NCI-H226 (cell line): ENCODE measurements at places on chromosomes 5 and 9.

GRCh38 chr9:130239741-130240241 lies 25.8 kb upstream of the HMCN2 start:
- DNase-seq, result no peak

DNA sequence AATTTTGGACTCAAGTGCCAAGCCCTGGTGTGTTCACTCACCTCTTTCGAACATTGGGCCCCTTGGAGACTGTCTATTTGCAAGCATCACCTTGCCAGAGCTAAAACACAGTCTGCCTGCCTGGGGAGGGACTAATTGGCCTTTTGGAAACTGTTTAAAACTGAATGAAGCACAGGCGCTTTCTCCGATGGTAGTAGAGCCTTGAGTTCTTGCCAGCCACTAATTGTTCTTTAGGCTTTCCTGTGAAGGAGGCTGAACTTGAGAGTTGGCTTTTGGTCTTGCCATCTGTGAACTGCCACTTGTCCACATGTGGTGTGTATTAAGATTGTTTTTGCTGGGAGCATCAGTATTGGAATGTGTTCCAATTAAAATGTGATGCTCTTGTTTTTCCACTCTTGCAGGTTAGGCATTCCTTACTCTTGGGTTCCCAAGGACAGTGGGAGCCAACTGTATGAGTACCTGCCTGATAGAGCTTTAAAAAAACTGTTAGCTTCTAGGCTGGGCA lies 26.0 kb downstream of the GARNL3 start:
- DNase-seq, result no peak

GRCh38 chr9:136204838-136205706 lies at the start of gene LHX3:
Gene LHX3, minus strand, starts transcription at chr9:136205128. Its CDS starts 116 bp downstream, at chr9:136205012.
- DNase-seq, result no peak

DNA sequence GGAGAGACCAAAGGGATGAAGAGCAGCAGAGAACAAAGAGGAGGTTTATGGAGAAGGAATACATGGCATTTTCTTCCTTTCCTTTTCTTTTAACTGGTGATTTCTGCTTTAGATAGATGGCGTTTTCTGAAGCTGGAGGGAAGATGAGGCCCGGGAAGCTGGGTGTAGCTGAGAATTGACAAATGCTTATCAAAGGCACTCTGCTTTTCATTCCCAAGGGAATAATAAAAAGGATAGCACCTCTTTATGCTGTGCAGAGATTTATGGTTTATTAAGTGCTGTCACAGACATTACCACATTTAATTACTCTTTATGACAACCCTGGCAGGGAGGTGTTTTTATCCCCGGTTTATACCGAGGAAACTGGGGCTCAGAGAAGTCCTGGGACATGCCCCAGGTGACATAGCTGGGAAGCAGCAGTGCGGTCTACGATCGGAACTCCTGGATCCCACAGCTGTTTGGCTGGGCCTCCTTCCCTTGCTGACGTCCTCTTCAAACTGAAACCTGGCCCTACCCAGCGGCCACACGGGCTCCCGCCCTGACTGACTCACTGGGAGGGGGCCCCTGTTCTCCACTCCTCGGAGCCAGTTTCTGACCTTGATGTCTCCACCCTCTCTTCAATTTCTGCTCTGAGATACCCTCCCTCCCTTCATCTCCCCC lies 8.2 kb upstream of the EPB41L4B start:
- peak; percentile 76 for DNase-seq

GRCh38 chr5:81006947-81007636 lies 46.9 kb downstream of the RASGRF2 start:
- no peak for DNase-seq

- peak; percentile 66 for DNase-seq
Measured at GRCh38 chr9:5510360-5510931, at the start of gene PDCD1LG2. Gene PDCD1LG2, plus strand, starts transcription at chr9:5510531. Its CDS starts 12,016 bp downstream, at chr9:5522547.

DNA sequence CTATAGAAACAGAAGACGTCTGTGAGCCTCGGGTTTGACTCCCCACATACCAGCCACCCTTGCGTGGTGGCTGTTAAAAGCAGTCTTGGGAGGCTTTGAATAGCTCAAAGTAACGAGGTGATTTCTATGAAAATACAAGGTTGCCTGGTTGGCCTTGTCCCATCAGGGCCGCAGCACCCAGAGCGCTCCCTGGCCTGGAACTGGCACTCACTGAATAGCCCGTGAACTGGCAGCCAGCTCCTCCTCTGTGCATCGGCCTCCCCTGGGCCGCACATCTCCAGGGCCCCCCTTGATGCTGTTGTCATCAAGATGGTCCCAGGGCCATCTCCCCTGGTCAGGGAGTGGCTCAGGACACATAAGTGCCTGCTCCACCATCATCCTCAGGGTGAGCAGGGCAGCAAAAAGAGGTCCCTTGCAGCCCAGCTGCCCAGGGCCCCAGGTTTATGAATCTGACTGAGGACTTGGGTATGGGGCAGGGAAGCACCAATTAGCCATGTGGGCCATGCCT lies 144.6 kb upstream of the PPP1R26 start:
- DNase-seq, result no peak

GRCh38 chr5:149217096-149217802 lies 54.4 kb upstream of the AFAP1L1 start:
- no peak for DNase-seq

DNA sequence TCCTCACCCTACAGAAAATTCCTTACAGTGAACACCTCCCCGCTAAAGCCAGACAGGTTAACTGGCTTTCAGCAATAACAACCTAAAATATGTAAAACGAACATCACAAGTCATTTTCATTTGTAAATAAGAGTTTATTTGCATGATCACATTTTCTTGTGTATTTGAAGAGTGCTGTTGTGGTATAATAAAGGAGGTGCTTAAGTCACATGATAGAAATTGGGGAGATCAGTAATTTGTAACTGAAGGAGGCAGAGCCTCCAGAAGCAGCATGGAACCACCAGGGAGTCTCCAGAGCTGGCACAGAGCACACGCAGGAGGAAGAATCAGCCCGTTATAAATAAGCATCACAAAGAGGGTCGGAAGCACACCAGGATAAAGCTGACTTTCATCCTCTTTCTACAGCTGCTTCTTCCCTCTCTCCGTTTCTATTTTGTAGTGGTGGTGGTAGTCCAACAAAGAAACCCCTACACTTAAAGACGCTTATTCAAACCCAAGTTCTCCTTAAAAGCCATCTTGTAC lies 210.6 kb downstream of the MAPKAP1 start:
- no peak for DNase-seq

DNA sequence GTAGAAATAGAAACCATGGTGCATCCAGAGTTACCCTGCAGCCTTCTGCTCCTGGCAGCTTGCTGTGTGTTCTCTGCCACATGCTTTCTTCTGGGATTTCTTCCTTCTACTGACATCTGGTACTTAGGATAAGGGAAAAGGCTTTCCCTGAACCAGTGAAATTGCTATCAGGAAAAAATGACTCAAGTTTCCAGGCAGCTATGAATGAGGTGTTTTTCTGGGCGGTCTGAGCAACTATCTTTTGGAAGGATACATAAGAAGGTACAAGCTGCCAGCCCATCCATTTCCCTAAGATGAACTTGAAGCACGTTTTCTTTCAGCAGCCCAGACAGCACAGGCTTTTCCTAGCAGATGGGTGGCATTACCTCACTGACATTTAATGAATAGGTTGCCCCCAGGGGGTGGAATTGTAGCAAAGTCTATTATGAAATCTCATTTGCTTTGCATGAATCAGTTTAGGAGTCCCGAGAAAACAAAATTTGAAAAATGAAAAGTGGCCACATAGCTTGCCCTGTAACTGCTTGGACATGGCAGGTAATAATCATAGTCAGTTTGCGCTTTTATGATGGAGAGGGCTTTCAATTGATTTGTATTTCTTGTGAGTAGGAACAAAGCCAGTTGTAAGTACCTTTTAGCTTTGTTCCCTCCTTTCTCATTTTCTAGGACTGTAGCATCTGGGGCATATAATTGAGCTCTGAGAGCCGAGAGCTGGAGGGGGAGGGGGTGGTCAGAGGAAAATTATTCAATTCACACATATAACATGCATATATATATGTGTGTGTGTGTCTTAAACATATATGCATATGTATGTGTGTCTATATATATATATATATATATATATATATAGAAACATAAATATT lies 108.5 kb downstream of the C9orf152 start:
- peak; percentile 88 for DNase-seq

- no peak for DNase-seq
Measured at GRCh38 chr5:52898961-52899680, 90.0 kb upstream of the ITGA2 start.

GRCh38 chr5:14958188-14958587 lies 86.6 kb upstream of the ANKH start:
- peak; percentile 28 for DNase-seq

GRCh38 chr5:143239882-143240518 lies 163.5 kb downstream of the NR3C1 start:
- DNase-seq, result no peak

DNA sequence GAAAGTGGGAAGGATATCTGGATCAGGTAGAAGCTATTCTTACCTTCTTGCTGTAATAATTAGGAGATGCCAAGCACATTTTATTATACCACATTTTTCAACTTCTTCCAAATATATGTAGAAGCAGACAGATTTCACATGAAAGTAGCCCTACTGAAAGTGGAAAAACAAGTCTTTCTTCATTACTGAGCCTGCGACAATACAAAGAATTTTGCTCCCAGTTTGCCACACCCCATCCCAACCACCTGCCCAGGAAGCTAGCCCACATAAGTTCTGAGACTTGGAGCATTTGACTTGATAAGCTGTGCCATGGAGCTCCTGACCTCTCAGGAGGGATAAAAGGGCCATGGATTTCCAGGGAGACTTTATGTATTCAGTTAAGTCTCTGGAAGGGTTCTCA lies 249.1 kb upstream of the ADCY2 start:
- no peak for DNase-seq

- no peak for DNase-seq
Measured at GRCh38 chr9:78486661-78487060, 189.7 kb downstream of the PSAT1 start.

GRCh38 chr9:74282526-74283253 lies 214.4 kb upstream of the RORB start:
- DNase-seq, result no peak

- no peak for DNase-seq
Measured at GRCh38 chr9:95213117-95213516, 104.4 kb downstream of the FANCC start.

GRCh38 chr5:169268019-169268418 lies 32.9 kb downstream of the SLIT3 start:
- no peak for DNase-seq

GRCh38 chr5:73160239-73160671 lies 12.7 kb upstream of the TMEM174 start:
- no peak for DNase-seq
